ENCODE measurements at places on chromosomes 1 and 21.
A peak's percentile ranks its signal among the peaks of the same experiment; 100 is the strongest.

DNA sequence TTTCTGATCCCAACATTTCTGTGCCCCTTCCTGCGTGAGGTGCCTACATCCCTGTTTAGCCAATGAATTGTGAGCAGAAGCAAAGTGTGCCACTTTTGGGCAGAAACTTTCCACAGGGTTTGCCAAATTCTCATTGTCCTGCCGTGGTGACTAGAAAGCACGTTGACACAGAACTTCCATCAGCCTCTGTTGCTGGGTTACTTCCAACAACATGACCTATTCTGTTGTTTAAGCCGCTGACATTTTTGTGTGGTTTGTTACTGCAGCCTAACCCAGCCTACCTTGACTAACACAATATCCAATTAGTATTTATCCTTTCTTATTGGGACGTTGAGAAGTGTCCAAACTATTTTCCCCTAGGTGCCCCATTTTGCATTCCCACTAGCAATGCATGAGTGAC is 136.8 kb downstream of the URB2 start:
- DNase-seq = no peak

DNA sequence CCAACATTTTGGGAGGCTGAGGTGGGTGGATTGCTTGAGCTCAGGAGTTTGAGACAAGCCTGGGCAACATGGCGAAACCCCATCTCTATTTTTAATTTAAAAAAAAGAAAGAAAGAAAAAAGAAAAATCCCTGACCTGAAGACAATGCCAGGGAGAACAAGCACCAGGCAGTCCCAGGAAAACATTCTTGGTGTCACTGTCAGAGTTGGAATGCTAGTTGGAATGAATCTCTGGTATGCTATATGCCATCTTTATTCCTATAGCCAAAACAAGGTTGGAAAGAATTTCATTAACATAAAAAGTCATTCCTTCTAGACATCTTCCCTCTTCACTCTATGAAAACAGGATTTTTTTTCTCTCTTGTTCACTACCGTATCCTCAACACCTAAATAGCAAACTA is 2.8 kb downstream of the DNAJC8 start:
- DNase-seq = no peak

DNA sequence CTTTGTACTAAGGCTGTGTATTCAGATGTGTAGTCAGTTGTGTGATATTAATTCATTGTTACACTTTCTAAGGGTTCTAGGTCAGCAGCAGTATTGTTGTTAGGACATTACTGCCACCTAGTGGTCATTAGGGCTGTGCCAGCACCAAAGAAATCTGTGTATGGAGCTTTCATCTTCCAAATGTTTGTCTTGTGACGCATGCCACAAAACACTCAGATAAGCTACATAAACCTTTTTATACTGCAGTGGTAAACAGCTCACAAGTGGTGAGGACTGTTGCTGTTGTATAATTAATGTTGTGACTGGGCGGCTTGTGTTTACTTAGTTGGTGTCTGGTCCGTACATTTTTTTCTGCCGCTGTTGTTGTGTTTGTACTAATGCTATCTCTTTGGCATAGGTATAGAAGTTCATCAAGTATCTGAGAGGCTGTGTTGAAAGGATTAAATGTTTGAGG is 51.7 kb downstream of the S1PR1 start:
- DNase-seq = peak; percentile 87

GRCh38 chr1:23358310-23358875 is 11.2 kb downstream of the ZNF436 start:
- DNase-seq = no peak

DNA sequence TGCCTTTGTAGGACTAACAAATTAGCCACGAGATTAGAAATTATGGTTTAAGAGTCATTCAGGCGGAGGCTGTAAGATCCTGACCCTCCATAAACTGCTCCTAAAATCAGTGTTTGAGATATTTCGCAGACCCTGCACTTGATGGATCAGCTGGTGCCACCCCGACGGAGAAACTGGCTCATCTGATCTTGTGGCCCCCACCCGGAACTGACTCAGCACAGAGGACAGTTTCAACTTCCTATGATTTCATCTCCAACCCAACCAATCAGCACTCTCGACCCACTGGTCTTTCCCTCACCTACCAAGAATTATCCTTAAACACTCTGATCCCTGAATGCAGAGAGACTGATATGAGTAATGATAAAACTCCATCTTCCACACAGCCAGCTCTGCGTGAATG is 3.7 kb upstream of the JAM2 start:
- no peak for DNase-seq

DNA sequence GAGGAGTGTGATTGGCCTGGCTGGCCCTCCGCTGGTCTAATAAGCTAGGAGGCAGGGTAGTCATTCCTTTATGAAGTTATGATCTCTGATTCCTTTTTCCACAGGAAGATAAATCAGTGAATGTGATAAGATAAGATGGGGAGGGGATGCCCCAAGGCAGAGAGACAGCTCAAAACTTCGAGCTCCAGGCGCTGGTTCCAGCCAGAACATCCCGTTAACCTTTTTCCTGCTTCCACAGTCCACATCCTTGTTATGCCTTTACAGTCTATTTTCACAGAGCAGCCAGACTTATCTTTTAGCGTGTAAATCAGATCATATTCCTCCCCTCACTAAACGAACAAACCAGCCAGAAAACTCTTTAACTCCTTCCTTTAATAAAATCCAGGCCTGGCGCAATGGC is 38.5 kb upstream of the BMP8B start:
- no peak for DNase-seq

DNA sequence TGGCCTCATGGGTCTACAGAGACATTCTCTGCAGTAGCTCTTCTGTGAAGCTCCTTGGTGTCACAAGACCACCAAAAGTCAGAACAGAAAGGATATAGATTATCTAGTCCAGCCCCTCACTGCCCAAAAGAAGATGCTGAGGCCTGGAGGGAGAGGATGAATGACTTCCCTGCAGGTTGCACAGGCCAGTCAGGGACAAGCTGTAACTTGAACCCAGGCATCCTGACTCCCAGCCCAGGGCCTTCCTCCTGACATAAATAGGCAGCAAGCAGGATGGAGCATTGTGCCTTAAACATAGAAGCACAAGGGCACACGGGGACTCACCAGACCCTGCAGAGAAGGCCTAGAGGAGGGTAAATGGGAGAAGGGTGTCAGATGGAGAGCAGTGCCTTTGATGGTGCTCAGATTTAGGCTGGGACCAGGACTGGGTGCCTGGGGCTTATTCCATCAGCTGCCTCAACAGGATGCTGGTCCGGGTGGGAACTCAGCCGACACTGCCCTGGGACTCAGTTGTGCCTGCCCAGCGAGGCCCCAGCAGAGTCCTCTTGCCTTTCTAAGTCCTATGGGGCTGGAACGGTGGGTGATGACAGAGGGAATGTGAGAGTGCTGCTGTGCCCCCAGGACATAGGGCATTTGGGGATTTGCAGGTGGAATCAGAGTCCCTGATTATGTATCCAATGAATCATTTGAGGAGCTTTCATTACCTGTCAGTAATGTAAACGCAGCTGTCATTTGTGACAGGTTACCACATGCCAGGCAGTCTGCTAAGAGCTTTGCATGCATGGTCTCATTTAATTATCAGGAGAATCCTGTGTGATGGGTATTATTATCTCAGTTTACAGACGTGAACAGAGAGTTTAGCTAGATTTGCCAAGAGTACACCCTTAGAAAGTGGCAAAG is 13.2 kb downstream of the S100A7A start:
- DNase-seq = no peak

DNA sequence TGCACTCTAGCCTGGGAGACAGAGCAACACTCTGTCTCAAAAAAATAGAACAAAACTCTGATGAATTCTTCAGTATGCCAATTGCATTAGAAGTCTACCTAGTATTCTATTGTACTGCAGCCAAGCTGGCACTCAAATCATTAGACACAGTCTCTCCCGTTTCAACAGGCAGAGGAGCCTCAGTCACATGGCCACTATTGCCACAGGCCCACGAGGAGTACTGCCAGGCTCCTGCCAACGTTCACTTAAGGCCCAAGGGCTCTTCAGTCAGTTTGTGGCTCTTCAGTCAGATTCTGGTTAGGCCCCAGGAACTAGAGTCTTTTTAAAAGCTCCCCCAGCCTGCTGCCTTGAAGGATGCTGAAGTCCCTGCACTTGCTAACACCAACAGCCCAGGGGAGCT is 73.4 kb downstream of the SH3BGR start:
- DNase-seq = no peak

GRCh38 chr1:245558069-245558468 is 403.3 kb downstream of the KIF26B start:
- no peak for DNase-seq

DNA sequence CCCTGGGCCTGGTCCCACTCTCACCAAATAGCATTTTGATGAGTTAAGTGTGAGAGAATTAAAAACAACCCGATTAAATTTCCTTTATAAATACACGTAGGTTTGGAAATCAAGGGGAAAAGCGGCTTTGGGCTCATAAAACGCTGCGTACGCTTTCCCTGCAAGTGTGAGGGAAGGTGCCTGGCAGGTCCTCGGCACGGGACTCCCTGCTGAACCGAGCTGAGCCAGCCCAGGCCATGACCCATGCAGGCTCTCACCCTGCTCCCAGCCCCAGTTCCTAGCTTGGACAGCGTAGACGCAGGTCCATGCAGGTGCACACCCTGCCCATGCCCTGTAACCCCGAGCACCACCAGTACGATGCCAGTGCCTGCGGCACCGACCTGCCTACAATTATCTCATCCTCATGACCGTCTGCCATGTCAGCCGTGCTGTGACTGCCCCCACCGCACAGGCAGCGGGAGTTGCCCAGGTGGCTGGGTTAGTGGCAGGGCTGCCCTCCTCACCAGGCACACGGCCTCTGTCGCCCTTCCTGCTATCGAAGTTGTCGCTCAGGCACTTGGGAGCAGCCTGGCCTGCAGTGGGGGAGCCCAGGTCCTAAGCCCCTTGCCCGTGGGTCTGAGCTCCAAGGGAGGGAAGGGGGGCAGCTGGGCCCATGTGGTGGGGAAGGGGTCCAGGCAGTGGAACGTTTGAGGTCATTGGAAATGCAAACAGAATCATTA is 41.0 kb upstream of the ACTRT2 start:
- no peak for DNase-seq

- no peak for DNase-seq
These were observed 181.8 kb downstream of the ZNF281 start for GRCh38 chr1:200228081-200228480.

DNA sequence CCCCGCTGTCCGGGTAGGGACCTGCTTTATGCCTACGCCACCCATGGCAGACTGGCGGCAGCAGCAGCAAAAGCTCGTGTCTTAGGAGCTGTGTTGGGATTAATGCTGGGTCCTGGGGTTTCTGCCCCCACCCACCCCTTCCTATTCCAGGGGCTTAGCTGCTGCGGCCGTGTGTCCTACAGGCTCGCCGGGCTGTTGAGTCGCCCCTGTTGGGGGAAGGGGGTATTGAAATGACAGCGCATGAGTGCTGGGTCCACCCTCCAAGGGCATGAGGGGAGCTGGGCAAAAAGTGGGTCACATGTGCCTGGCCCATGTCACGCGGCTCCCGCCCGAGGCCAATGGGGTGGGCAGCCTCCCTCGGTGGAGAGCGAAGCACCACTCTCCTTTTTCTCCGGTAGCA is 118.3 kb upstream of the COL6A1 start:
- no peak for DNase-seq

GRCh38 chr1:87052961-87053360 is 138.5 kb downstream of the HS2ST1 start:
- no peak for DNase-seq

GRCh38 chr21:39094847-39095579 is 88.2 kb downstream of the PSMG1 start:
- no peak for DNase-seq

DNA sequence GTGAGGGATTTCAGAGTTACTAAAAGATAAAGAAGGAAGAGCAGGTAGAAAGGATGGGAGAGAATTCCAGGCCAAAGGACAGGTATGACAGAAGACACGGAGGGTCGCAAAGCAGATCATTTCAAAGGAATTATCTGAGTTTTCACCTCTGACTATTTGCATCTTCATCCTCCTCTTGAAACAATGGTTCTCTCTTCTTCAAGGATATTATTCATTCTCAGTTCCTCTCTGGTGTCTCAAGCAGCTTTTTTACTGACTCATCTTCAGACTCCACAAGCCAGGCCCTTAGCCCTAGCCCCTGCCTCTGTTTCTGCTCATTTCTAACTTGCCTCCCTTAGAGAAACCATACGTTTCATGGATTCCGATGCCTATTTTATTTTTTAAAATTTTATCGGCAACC is 15.0 kb downstream of the DDX59 start:
- no peak for DNase-seq

GRCh38 chr1:238458899-238459298 is 568.2 kb upstream of the ZP4 start:
- DNase-seq = no peak

DNA sequence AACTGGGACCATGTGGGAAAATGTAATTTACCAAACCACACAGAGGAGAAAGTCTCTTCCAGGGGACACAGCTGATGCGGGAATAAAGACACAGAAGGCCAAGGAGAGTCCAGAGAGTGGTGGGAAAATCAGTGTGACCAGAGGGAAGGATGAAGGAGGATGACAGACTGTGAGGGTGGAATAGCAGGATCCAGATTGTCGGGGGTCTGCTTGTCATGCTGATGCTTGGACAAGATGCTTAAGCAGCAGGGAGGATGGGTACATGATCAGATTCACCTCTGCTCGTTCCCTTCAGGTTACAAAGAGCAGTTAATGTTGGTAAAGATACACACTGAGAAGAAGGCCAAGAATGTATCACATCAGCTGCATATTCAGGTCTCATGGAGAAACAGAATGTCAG is 117.1 kb upstream of the ZNF644 start:
- no peak for DNase-seq

- DNase-seq = no peak
These were observed 186.8 kb downstream of the SMYD3 start for GRCh38 chr1:246320286-246320685.

DNA sequence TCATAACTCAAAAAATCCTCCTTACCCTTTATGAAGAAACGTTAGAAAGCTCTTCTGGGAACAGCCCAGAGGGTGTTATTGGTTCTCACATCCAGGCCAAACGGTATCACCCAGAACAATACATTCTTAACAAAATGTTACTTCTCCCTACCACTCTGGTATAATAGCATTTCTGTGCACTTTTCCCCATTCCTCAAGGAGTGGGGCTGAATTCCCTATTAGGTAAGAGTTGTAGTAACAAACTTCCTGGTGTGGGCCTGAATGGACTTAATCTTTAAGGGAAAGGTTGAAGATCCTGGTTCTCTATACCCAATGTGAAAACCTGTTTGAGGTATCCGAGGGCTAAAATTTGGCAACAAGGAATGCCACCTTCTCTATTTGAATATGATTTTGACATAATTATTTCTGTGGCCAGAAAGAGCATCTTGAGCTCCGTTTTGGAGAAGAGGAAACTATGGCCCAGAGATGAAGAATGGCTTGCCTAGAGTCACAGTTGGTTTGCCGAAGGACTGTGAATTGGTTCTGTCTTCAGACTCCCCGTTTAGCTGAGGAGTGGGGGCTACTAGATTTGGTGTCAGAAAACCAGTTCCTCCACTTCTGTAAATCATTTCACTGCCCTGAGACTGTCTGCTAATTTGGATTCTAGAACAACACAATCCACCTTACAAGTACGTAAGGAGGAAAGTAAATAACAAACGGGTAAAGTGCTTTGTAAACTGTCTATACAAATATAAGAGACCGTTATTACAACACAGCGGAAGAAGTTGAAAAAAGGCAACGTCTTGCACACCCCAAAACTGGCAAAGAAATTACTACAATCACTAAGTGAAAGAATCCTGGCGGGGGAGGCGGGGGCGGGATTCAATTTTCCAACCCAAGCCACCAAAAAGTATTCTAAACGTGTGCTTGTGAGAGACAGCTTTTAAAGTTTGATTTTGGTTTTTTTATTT is 2.3 kb downstream of the ANP32E start:
- peak; percentile 36 for DNase-seq

- DNase-seq = no peak
These were observed 46.9 kb downstream of the CAPN2 start for GRCh38 chr1:223759273-223759672.

- DNase-seq = no peak
These were observed 18.5 kb downstream of the CHIT1 start for GRCh38 chr1:203210988-203211387.
